T-helper 17 cell (primary cell): ENCODE measurements at places on chromosomes 7 and 10. TPM values are rescaled to one million over a fixed set of nuclear protein-coding genes. Genes with fewer than 3 reads are reported as not detected.

DNA sequence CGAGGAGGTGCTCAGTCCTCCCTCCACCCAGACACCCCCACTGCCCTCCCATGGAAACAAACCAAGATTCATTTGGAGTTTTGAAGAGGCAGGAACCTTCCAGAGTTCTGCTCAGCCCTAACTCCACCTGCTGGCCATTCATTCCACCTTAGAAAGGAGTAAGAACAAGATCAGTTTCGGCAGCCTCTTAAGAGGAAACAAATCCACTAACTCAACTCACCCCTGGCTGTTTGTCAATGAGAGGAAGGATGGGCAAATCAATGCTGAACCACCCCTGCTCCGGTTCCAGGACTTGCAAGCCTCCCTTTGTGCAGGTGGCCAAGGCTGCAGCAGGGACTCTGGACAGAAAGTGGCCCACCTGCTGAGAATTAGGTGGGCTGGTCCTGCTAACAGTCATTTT is 26.2 kb downstream of the CCDC3 start:
- DNase-seq = no peak

ADGRA1 gene
- not detected for total RNA-seq

WDR86 gene
- 24.4 TPM for total RNA-seq

SUGCT gene
- 0.68 TPM for total RNA-seq

- DNase-seq = no peak
Measured at GRCh38 chr7:137882806-137883205, 36.0 kb upstream of the DGKI start.
